ENCODE measurements at places on chromosomes 2 and 18.

- DNase-seq: no peak
These were observed 72.6 kb downstream of the EPAS1 start for GRCh38 chr2:46369783-46370182.

DNA sequence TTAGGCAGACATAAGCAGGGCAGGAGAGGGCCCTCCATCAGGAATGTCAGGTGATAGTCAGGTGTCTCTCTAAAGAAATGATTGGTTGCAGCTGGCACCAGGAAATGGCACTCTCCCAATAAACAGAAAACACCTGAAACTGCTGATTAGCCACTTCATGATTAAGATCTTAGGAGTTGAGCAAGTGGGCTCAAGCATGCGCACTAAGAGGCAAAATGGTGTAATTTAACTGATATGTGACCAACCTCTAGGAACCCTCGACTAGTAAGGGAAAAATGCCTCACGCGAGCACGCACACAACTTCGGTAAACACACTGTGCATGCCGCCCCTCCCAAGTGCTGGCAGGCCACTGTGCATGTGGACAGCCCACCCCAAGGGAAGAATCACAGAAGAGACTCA, 23.8 kb upstream of the SLC35G4 start:
- no peak for DNase-seq

- DNase-seq: no peak
These were observed 3.1 kb upstream of the MALT1 start for GRCh38 chr18:58668211-58668610.

GRCh38 chr18:36856815-36857214, 27.9 kb downstream of the KIAA1328 start:
- DNase-seq: no peak

- no peak for DNase-seq
These were observed 21.6 kb upstream of the TEX51 start for GRCh38 chr2:126877041-126877440.

- DNase-seq: no peak
These were observed at the start of gene FOXI3 for GRCh38 chr2:88452565-88452905. FOXI3 (minus strand) TSS chr2:88452693; CDS start chr2:88452535, 158 bp downstream.

DNA sequence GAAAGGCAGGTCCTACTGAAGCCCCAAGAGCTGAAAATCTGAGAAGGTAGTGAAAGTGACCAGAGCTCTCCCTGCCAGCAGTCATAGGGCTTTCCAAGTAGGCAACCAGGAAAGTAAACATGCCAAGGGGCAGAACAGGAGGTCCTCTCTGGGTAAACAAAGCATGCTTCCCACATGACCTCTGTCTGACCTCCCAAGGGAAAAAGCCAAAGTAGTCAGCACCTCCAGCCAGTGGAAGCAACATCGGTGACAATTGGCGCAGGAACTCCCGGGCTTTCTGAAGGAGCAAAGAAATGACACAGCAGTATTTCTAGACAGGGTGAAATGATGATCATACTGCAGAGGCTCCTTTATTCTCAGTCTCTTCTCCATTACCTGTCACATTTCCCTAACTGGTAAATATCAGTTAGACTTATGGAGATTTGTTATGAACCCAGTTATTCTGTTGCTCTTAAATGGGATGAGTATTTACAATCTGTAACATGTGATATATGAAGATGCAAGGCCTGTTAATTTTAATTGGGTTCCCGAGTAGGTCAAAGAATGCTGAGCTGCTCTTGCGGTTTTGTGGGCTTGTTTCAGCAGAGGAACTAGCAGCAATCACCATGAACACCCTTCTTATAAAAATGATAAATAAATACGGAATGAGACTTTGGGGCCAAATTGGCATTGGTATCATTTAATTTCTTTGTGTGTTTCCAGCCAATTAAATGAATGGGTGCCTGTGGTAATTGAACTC, 321.0 kb downstream of the RND3 start:
- DNase-seq: peak; percentile 90

DNA sequence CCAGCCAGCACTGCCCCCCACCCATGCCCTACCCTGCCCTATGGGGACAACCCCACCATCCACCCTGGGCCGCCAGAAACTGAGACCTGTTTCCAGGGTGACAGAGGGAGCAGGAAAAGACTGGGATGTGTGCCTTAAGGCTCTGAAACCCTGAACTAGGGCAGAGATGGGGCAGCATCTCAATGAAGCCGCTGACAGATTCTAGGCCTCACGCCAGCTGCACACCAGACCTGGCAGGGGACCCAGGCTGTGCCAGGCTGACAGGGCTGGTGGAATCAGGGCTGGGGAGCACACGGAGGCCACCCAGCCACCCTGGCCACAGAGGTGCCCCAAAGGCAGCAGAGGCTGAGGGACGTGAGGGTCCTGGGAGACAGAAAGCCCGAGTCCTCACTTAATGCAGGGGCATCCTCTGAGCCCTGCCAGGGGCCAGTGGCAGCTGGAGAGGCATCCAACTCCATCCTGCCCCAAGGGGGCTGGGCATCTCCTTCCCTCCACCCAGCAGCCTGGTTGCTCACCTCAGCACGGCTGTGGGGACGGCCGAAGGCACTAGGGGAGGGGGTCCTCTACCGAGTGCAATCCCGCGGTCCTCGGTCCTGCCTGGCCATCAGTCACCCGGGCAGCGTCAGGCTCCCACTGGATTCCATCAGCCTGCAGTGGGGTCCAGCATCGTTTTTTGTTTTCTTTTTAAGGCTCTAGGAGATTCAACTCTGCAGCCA, 169.2 kb downstream of the ZFP36L2 start:
- no peak for DNase-seq

- peak; percentile 62 for DNase-seq
These were observed 95.6 kb downstream of the GALNT3 start for GRCh38 chr2:165698444-165698884.

- DNase-seq: no peak
These were observed 178.6 kb downstream of the SEPTIN10 start for GRCh38 chr2:109435066-109435690.

DNA sequence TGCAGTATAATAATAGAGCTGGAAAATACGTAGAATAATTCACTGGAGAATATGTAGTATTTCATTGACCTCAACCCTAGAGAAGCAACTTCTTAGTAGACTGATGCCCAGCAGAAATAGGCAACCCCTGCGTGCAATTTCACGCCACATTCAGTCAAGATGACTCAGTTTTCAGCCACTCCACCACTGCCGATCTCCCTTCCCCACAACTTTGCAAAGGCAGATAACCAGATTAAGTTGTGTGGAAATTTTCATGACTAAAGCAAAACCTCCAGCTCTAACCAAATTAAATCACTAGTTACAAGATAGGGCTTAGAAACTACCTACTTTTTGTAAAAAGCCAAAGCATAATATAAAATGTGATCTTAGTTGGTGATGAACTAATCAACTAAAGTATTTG, 63.3 kb upstream of the STK17B start:
- DNase-seq: peak; percentile 77

DNA sequence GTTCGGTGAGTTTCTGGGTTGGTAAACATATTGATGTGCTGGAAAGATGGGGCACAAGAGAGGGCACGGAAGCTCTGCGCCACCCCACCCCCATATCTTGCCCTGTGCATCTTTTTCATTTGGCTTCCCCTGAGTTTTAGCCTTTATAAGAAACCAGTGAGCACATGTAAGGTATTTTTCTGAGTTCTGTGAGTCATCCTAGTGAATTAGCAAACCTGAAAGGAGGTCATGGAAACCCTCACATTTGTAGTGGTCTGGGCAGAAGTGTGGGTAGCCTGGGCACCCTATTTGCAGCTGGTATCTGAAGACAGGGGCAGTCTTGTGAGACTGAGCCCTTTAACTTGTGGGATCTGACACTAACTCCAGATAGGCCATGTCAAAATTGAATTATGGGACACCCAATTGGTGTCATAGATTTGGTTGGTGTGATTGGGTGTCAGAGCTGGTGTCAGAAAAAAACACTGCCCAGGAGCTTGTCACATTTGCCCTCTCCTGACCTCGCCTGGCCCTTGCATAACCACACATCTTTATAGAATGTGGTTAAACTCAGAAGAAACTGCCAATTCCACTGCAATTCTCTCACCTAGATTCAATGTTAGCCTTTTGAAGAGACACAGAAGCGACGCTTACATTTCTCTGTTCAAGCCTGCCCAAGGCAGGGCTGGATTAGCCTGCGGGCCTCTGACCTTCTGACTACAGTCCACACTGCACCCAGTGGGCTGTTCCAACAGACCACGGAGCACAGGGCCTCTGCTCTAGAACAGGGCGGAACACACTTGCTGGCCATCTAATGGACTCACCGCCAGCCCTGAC, 12.0 kb upstream of the GALM start:
- peak; percentile 86 for DNase-seq

DNA sequence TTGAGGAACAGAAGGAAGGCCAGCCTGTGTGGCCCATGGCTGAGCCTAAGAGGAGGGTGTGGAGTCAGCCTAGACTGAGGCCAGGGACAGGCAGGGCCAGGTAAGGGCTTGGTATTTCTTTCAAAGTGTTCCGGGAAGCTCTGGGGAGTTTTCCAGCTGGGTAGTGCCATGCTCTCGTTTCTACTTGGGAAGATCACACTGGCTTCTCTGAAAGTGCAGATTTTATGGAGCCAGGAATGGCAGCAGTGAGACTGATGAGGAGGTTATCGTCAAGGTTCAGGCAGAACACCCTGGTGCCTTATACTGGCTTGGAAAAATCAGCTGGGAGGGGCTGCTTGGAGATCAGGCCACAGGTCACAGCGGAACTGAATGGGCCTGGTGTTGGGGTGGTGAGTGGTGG, 245.1 kb downstream of the SOX11 start:
- no peak for DNase-seq

- no peak for DNase-seq
These were observed 170.0 kb upstream of the CRIM1 start for GRCh38 chr2:36185624-36186023.

GRCh38 chr2:117057016-117057415, 757.5 kb upstream of the DDX18 start:
- peak; percentile 2 for DNase-seq

DNA sequence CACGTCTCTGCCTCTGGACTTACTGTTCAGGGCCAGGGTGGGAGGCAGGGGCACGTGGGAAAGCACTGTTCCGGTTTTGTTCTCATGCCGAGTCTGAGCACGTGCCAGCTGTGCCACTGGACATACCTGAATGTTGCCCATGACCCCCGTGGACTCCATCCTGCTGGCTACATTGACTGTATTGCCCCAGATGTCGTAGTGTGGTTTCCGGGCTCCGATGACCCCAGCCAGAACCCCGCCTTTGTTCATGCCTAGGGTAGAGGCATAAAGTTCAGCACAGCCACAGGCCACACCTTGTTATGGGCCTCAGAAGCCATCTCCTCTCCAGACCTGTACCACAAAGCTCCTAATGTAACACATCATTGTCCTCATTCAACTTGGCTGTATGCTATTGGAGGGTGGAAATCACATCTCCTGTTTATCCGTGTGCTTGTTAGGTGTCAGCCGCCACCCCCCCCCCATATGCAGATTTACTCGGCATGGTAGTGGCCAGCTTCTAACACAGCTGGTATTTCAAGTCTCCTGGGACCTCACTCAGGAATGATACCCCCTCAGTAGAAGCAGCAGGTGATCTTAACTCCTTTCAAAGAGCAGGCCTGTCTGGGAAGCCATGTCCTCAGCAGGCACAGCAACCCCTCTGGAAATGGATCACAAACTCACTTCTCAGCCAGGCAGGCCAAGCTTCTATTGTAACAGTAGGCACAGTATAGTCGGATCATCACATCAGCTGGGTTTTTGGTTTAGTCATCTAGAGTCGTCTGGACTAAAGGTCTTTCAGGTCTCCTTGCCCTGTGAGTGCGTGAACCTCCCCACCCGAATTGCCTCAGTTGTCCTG, 27.6 kb downstream of the CENPO start:
- DNase-seq: no peak

- no peak for DNase-seq
These were observed 32.5 kb upstream of the ERCC3 start for GRCh38 chr2:127326289-127326945.

DNA sequence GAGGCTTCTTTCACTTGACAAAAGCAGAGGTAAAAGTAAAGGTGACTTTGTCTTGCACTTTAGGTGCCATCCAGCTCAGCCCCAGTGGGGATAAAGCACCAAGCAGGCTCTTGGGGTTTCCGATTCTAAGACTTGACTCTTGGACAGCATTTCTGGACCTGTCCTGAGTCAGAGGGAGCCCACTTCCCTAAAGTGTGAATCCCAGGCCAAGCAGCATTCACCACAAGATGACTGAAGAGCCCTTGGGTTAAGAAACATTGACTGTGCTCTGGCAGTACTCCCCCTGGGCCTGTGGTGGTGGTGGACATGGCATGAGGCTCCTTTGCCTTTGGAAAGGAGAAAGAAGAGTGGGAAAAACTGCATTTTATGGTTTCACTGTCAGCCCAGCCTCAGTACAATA, 638.0 kb upstream of the VRK2 start:
- DNase-seq: no peak

DNA sequence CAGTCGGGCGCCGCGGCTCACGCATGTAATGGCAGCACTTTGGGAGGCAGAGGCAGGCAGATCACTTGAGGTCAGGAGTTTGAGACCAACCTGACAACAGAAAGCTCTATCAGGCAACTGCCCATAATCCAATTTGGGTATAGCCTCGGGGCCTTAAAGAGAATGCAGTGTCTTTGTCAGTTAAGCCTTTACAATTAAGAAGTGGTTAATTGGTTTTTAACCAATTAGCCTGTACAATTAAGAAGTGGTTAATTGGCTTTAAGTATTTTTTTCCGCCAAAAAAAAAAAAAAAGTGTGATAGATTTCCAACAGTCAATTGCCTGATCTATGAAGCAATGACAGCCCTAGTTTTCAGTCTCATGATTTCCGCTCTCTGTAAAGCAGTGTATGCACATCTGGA, 74.6 kb upstream of the NARS1 start:
- DNase-seq: no peak

- no peak for DNase-seq
These were observed 332.8 kb upstream of the SOX11 start for GRCh38 chr2:5359397-5359796.

GRCh38 chr2:198059800-198060199, 255.4 kb downstream of the PLCL1 start:
- DNase-seq: no peak

Data from OCI-M1 (cell line).